ENCODE measurements at places on chromosomes 1 and 21. TPM values are rescaled to one million over a fixed set of nuclear protein-coding genes. Genes with fewer than 3 reads are reported as not detected.

The SLAMF9 gene
- 0.72 TPM for polyA plus RNA-seq

The OR6N1 gene
- not detected for polyA plus RNA-seq

DNA sequence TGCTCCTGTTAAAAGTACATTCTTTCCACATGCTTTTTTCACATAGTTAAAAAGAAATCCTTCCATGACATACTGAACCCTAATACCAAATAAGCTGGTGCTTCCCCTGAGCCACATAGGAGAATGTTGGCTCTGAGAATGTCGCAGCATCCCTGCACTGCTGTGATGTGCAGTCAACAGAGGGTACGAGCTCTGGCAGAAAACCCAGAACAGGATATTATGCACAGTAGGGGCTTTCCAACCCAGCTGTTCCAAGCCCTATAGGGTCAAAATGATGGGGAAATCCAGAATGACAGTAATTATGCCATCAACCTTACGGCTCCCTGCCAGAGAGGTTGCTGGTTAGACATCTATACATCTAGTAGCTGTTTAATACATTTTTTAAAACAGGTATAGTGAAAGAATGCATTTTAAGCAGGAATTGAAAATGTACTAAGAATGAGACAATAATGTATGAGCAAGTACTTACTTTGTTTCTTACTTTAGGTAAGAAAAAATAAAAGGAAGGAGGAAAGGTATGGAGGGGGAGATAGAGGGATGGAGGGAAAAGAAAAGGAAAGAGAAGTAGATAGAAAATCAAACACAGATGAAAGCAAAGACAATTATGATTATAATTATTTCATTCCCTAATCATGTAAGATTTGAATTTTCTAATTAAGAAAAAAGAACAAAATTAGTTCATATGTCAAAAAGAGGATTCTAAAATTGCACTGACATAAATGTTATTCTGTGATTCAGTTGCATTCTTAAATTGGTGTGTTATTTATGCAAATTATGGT, 126.0 kb downstream of the NR5A2 start:
- DNase-seq = peak; percentile 3

GRCh38 chr1:236913371-236914037, 90.7 kb downstream of the MT1HL1 start:
- peak; percentile 55 for DNase-seq

GRCh38 chr1:1302951-1303509, 4.7 kb downstream of the ACAP3 start:
- DNase-seq = no peak

DNA sequence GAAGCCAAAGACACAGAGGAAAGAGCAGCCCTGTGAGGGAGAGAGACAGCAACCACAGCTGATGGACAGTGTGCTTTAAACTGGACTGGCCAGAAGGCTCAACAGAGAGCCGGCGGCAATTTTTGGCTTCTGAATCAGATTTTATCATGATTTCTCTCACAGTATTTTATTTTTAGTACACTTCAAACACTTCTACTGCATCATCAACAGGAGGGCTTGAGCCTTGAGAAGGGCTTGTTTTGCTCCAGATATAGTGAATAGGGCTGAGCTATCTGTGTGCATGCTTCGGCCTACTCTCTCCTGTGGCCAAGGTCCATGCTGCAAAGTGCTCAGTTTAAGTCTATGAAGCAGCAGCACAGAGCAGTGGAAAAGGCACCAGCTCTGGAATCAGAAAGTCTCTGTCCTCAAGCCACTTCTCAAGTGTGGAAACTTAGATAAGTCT, 33.3 kb downstream of the ADCY10 start:
- DNase-seq = no peak

DNA sequence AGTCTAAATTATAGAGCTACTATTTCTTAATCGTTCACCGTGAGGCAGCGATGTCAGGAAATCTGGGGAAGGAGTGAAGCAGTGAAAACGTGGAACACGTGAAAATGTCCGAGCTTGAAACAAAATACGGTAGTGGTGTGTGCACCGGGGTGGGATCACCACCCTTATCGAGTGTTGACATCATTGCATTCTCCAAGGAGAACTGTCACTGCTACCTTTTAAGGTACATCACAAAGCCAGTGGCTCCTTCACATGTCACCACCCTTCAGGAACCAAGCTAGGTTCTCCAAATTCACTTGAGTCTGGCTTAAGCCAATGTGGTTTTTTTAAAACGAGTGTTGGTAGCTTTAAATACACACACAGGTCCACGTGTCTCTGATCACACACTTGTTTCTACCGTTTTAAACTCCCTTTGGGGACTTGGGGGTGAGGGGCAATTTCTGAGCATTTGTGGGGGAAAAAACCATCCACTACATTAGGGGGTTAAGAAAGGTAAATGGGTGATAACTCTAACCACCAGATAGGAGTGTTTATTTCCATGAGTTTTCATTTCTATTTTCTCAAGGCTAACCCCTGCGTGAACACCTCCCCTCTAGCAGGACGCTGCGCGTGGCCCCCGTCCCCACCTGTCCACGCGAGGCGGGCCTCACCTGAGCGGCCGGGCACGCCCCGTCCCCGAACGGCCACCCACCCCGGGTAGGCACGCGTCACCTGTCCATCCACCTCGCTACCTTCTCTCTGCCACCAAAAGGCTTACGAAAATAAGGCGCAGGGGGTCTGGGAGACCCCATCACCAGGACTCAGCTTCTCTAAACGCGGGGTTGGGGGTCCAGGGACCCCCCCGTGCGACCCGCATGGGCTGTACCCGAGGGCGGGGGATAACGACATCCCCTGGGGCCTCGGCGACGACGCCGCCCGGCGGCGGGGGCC, 978 bp downstream of the PRDM15 start:
- peak; percentile 17 for DNase-seq
